ENCODE measurements at places on chromosomes 12 and 14. TPM values are rescaled to one million over a fixed set of nuclear protein-coding genes. Genes with fewer than 3 reads are reported as not detected.

- H3K4me3 ChIP-seq = peak overlapping the region; percentile 50
- no peak for DNase-seq
- H3K4me1 ChIP-seq = peaks cover 43% of the 10 kb centered on the region
Measured at GRCh38 chr14:99246536-99247097, 25.4 kb downstream of the BCL11B start.

Gene EPYC
- total RNA-seq = 0.04 TPM

Gene MCRS1
- 52.5 TPM for total RNA-seq

GRCh38 chr12:40011775-40012129 is 94.1 kb downstream of the SLC2A13 start:
- H3K36me3 ChIP-seq = no peaks in the 10 kb centered on the region
- no peak overlapping the region for H3K27ac ChIP-seq
- no peaks in the 10 kb centered on the region for H3K27me3 ChIP-seq
- DNase-seq = no peak
- no peaks in the 10 kb centered on the region for H3K4me1 ChIP-seq

- DNase-seq = peak; percentile 31
- H3K4me1 ChIP-seq = no peaks in the 10 kb centered on the region
- H3K27me3 ChIP-seq = no peaks in the 10 kb centered on the region
- no peaks in the 10 kb centered on the region for H3K36me3 ChIP-seq
- no peak overlapping the region for H3K4me3 ChIP-seq
Measured at GRCh38 chr14:95857275-95857674, 19.4 kb upstream of the TUNAR start.

GRCh38 chr14:42323426-42323825 is 716.8 kb downstream of the LRFN5 start:
- no peak overlapping the region for H3K27ac ChIP-seq
- no peak for DNase-seq
- no peak overlapping the region for H3K4me3 ChIP-seq
- no peaks in the 10 kb centered on the region for H3K27me3 ChIP-seq

DNA sequence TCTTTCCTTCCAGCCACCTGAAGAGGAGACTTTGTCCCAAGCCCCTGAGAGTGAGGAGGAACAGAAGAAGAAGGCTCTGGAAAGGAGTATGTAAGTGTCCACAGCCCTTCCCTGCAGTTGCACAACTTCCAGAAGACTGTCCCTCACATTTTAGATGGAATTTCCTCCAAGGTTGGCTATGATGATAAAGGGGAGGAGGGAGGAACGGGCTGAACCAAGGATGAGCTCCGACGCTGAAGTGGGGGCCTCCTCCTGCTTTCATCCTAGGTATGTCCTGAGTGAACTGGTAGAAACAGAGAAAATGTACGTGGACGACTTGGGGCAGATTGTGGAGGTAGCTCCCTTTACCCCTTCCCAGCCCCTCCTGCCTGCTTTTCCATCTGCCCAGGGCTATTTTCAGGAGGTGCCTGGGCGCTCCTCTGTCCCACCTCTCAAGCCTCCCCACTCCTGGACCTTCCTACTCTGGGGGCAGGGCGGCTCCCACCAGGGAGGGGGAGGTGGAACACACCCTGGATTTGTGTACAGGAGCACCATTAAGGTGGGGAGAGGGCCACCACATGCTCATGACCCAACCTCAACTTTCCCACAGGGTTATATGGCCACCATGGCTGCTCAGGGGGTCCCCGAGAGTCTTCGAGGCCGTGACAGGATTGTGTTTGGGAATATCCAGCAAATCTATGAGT is 2.3 kb downstream of the ARHGEF25 start:
- no peak overlapping the region for H3K4me3 ChIP-seq
- peaks cover 36% of the 10 kb centered on the region for H3K4me1 ChIP-seq
- H3K27me3 ChIP-seq = peaks cover 55% of the 10 kb centered on the region
- no peak overlapping the region for H3K27ac ChIP-seq
- peaks cover 46% of the 10 kb centered on the region for H3K36me3 ChIP-seq
- no peak for DNase-seq

Gene CABP1
- total RNA-seq = 2.3 TPM

DNA sequence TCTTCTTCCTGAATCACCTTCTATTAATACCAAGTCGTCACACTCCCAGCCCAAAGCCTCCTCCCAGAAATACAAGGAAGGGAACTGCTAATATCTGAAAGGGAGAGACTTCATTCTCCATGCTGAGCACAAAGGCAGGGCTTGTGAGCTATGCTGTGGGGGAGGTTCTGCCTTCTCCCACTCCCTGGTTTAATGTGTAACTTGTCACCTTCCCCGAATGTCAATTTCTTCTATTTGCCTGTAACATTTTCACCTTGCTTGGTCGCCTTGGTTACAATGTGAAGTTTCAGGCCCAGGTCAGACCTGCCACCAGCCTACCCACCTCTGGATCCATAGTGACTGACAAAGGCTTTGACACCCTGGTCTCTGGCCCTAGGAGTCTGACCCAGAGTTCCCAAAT is 82.0 kb upstream of the ESRRB start:
- H3K36me3 ChIP-seq = no peaks in the 10 kb centered on the region
- no peak overlapping the region for H3K4me3 ChIP-seq
- no peak overlapping the region for H3K27ac ChIP-seq
- peaks cover 11% of the 10 kb centered on the region for H3K27me3 ChIP-seq

- H3K27me3 ChIP-seq = no peaks in the 10 kb centered on the region
- DNase-seq = peak; percentile 69
- H3K4me1 ChIP-seq = peaks cover 4% of the 10 kb centered on the region
- H3K36me3 ChIP-seq = no peaks in the 10 kb centered on the region
- H3K27ac ChIP-seq = peak overlapping the region; percentile 60
Measured at GRCh38 chr12:93714382-93714781, 37.2 kb downstream of the CRADD start.

DNA sequence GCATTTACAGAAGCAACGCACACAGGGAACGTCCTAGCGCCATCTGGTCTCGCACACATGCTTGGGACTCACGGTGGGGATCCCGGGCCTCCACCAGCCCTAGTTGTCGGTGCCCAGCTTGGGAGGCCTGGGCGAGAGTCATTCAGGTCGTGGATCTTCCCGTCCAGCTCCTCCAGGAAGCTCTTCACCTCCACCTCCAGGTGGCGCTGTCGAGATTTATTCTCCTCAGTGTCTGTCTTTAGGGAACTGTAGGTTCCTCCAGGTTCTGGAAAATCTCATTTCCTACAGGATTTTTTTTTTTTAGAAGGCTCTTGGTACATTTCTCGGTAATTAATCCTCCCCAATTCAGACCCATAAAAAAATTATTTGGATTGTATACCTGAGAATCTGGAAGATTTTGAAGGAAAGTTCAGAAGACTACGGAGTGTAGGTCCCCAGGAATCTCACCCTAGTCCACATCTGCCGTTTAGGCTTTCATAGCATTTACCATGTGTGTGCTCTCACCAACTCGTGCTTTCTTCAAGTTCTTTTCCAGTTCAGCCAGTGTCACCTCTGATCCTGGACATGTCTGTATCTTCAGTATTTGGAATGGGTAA is 910.0 kb downstream of the TMEM121 start:
- H3K4me1 ChIP-seq = no peaks in the 10 kb centered on the region
- no peak overlapping the region for H3K4me3 ChIP-seq
- no peaks in the 10 kb centered on the region for H3K36me3 ChIP-seq
- DNase-seq = no peak

- no peaks in the 10 kb centered on the region for H3K36me3 ChIP-seq
- no peaks in the 10 kb centered on the region for H3K27me3 ChIP-seq
- H3K27ac ChIP-seq = no peak overlapping the region
- H3K4me1 ChIP-seq = peaks cover 9% of the 10 kb centered on the region
Measured at GRCh38 chr12:110992909-110993308, 72.5 kb upstream of the MYL2 start.

- no peak overlapping the region for H3K4me3 ChIP-seq
- no peaks in the 10 kb centered on the region for H3K36me3 ChIP-seq
- H3K4me1 ChIP-seq = peaks cover 6% of the 10 kb centered on the region
- no peak overlapping the region for H3K27ac ChIP-seq
Measured at GRCh38 chr12:43210485-43211192, 341.4 kb downstream of the ADAMTS20 start.

Measured in muscle of leg (tissue), 16 donors.